Aorta (tissue), 5 donors: ENCODE measurements at places on chromosomes 2 and 18.

GRCh38 chr2:147910990-147911473, 66.2 kb downstream of the ACVR2A start:
- no peak for DNase-seq

GRCh38 chr2:104120171-104120570, 733.7 kb upstream of the POU3F3 start:
- no peak for DNase-seq

GRCh38 chr2:233706720-233707119, 6.0 kb upstream of the UGT1A5 start:
- DNase-seq, result no peak

- no peak for DNase-seq
Measured at GRCh38 chr18:77635451-77635850, 385.8 kb downstream of the GALR1 start.

DNA sequence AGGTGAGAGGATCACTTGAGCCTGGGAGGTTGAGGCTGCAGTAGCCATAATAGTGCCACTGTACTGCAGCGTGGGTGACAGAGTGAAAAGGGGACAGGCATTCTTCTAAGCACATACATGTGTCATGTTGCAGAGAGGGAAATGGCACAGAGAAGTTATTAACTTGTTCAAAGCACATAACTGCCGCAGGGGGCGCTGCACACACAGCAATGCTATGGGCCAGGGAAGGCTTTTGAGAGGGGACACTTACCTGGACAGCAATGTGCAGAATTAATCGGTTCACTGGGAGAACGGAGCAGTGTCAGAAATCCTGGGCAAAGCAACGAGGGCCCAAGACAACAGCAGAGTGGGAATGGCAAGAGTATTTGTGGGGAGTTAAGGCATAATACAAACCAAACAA, 2.4 kb downstream of the SCYGR8 start:
- no peak for DNase-seq

- DNase-seq, result no peak
Measured at GRCh38 chr2:41894563-41895333, 153.1 kb upstream of the PKDCC start.

- DNase-seq, result no peak
Measured at GRCh38 chr2:130749641-130750040, 5.7 kb upstream of the AMER3 start.

DNA sequence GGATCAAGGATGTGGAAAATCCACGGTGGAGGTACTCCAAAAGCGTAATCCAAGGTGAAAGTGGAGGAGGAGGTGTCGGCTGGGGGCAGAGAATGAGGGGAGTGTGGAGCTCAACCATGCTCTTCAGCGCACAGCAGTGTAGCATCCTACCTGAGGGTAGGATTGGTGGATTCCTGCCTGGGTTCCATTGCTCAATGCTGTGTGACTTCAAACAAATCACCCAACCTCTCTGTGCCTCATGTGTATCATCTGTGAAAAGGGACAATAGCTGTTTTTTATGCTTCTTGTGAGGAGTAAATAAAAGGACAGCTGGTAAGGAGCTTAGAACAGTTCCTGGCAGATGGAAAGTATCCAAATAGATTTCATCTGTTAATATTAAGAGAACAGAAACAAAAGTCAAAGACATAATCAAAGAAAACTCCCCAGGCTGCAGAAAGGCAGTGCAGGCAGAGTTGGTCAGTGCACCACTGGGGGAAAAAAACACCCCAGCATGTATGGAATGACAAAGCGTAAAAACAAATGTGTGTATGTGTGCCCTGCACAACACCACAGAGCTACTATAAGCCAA, 130.0 kb upstream of the HDAC4 start:
- no peak for DNase-seq

GRCh38 chr2:160298960-160299359, 98.9 kb upstream of the ITGB6 start:
- no peak for DNase-seq
